ENCODE measurements at places on chromosomes 6 and 20.
A peak's percentile ranks its signal among the peaks of the same experiment; 100 is the strongest.

DNA sequence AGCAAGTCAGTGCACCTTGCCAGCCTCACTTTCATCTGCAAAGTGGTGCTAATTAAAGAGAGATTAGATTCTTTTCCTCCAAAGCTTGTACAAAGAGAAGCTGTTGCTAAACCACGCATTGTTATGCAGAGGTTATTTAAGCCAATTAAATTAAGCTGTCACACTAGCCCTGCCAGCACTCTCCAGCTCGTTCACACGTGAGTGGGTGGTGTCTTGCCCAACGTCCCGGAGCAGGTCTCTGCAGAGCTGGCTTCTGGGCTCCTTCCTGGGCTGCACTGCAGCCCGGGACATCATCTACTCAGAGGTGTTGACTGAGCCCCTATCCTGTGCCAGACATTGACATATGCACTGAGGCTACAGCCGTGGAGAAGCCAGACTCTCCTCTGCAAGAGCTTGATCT is 401.6 kb upstream of the SULF2 start:
- no peak for DNase-seq

DNA sequence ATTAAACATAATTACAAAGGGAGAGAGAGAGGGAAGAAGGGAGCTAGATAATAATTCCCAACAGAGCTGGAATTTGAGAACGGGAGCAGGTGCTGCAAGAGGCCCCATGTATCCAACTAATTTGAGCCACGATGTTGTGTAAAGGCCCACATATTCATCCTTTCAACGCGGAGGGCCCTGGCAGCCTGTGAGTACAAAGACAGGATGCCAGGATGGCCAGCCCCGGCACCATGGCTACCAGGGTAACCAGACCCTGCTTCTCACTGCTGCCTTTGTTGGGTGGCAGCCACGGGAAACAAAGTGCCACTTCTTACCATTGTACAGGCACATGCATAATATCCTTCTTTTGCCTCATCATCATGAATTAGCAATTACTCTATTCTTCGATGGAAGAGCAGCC is 492.0 kb upstream of the NRSN1 start:
- no peak for DNase-seq

GRCh38 chr6:152734630-152735029 is 16.0 kb upstream of the VIP start:
- DNase-seq: no peak

DNA sequence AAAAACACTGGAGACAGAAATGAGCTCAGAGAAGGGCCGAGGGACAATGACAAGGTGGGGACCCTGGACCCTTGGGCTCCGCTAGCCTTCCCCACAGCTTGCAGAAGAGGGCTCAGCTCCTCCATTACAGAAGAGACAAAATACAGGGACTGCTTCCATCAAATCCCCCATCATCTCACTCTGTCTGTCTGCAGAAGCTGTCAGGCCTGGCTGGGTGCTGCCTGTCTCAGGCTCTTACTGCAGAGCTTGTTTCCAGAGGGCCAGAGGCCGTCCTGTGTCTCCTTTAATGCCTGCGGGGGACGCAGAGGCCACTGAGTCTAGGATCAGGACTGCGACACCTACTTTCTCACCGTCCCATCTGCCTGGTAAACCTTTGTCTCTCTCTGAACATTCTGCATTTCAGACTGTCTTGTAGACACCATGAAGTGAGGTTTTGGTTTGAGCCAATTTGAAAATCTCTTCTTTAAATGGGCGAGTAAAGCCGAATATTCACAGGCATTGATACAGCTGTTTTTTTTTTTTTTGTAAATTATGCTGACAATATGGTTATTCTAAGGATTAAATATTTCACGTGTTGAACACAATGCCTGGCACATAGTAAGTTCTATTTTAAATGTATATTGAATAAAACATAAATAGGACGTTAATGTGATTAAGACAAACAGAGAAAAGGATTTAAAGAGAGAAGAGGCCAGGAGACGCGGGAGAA is 28.3 kb downstream of the RNASET2 start:
- DNase-seq: no peak

GRCh38 chr20:25600632-25601031 is 15.3 kb upstream of the NINL start:
- peak; percentile 57 for DNase-seq

- no peak for DNase-seq
These were observed 28.0 kb downstream of the FRMD1 start for GRCh38 chr6:168050881-168051586.

- no peak for DNase-seq
These were observed 64.4 kb downstream of the CD40 start for GRCh38 chr20:46182276-46183200.

- DNase-seq: no peak
These were observed 84.6 kb upstream of the ZNF322 start for GRCh38 chr6:26743941-26744699.

GRCh38 chr6:128725271-128726233 is 157.4 kb upstream of the LAMA2 start:
- peak; percentile 27 for DNase-seq

GRCh38 chr6:20538907-20539306 is 4.7 kb downstream of the CDKAL1 start:
- no peak for DNase-seq

DNA sequence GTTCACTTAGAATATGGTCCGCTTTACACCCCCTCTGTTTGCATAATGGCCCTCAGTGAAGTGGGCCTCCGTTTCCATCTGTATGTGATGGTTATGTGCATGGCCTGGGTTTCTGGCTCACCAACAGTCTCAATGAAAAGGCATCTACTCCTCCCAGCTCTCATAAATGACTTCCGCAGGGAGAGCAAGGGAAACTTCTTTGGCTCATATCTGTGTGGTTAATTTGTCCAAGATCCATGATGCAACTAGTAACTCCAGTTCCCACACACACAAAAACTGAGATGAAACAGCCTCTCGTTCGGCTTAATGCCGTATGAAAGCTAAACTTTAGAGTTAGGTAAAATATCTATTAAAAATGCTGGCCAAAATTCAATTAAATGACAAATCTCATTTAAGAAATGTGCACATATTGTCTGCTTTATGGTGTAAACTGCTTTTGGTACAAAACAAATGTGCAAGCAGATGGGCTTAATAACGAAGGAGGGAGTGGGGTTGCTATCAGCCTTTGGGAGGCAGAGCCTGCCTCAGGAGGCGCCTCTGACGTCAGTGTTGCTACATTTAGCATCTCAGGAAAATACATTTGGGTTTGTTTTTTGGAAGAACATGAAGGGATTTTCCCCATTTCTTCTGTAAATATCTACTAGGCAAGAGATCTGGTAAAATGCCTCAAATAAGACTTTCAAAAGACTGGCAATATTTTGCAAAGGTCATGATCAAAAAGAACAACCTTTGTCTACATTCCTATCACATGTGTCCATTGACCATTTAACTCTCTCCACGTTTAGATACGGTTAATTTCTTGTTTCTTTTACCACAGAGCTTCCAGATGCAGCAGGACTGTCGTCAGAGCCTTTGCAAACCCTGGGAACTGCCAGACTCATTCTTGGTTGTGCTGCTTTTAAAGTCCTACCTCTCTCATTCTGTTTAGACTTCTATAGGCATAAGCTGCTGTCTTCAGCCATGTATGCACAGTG is 96.8 kb downstream of the ARMC2 start:
- no peak for DNase-seq

GRCh38 chr6:4368649-4369048 is 233.3 kb upstream of the ECI2 start:
- DNase-seq: no peak

DNA sequence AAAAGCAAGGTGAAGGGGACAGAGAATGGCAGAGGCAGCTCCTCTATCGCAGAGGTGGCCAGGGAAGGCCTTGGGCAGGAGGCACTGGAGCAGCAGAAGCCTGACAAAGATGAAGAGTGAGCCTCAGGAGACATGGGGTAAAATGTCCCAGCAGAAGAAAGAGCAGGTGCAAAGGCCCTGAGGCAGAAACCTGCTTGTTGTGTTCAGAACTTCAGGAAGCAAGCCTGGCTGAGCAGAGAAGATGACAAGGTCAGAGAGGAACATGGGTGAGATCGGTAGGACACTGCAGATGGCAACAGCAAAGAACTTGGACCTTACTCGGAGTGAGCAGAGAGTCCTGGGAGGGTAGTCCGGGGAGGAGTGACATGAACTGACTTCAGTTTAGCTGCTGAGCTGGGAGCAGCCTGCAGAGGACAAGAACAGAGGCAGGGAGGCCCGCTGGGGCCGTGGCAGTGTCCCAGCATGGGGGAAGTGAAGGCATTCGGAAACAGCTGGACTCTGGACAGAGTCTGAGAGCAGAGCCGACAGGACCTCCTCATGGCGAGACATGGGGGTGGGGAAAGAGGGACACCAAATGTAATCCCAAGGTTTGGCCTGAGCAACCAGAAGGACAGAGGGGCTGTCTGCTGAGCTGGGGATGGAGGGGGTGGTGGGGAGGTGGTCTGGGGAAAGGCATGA is 106.3 kb downstream of the PREX1 start:
- DNase-seq: no peak

DNA sequence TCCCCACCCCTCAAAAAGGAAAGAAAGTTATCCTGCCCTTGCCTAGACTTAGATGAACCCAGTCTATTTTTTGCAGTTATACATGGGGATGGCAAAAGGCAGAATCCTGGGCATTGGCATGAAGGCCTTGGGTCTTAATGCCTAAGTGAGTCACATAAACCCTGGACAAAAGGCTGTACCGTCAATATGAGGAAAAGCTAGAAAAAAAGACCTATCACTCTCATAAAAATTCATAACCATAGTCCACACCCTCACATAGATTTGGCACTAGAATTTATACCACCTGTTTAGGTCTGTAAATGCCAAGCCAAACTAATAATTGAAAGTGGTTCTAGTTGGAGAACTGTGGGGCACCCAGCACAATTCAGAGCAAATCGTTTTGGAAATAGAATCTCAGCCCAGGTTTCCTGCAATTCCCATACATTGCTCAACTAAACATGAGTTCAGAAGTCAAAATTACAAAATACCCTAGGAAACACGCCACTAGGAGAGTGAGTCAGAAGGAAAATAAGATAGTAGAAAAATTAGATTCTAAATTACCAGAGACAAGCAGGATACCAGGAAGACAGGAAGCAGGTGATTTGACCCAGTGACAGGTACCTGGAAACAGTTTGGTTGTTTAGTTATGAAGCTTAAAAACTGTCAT is 70.4 kb upstream of the FUCA2 start:
- DNase-seq: no peak

DNA sequence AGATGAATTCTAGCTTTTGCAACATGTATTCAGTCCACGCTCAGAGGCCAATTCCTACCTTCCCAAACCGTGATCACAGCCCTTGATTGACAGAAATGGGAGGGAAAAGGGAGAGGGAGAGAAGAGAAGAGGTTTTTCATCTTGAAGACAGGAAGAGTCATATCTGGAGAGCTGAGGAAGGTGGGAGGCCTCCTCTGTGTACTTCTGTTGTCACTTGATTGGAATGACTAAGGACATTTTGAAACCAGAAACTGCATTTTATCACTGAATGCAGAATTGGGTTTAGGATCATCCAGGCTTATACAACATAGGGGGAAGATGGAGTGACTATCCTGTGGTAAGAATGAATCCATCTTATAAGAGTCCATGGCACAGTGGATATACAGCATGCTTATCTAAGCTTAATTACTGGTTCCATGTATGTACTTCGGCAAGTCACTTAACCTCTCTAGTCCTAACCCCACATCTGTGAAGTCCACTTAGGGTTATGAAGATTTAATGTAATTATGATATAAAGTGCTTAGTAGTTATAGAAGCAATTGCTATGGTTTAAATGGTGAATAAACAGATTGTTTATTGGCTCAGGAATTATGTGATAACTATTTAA is 144.0 kb downstream of the BCKDHB start:
- DNase-seq: peak; percentile 6

DNA sequence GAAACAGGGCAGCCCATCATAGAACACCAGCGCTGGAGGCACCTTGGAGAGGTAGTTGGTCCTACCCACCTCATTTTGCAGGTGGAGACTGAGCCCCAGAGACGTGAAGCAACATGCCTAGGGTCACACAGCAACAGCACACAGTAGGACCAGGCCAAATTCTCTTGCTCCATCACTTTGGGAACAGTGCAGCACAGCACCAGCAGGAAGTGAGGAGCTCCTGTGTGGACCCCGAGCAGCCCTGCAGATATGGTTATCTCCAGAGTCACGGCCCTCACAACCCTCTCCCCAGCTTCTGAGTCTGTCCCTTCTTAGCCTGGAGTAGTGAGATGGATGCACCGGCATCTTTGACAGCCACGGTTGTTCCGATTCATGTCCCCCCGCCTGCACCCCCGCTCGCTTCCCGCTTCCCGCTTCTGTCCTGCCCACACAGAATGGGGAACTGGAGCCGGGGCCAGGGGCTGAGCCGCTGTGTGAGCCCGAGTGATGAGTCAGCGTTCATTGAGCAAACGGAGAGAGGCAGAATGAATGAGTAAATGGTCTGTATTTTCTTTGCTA is 72.6 kb upstream of the DUSP22 start:
- no peak for DNase-seq

DNA sequence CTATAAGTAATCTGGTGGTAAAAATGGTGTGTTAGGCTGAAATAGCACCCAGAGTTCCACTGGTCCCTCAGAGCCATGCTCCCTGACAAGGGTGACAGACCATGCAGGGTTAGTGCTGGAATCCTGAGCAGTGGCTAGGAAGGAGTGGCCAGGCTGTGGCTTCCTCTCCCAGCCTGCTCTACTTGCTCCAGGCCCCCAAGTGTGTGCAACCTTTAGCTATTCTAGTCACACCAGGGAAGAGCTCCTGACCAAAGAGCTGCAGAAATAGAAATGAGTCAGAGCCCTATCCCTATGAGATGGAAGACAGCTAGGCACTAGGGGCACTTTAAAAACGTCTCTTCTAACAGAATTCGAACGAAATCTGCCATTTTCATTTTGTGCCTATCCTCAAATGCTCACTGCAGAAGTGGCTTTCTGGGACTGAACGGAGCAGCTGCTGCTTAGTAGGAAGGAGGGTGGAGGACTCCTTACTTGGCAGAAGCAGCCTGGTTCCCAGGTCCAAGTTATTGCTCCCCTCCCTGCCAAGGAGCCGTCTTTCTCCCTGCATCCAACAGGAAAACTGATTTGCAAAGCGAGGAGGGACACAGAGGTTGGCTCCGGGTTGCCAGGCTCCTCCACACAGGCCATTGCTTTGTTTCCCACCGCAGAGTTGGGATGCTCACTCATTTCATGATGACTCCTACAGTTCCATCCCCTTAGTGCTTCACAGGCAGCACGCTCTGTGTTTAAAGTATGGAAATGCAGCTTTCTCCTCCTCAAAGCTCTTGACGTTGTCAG is 754.5 kb downstream of the C6orf118 start:
- no peak for DNase-seq

DNA sequence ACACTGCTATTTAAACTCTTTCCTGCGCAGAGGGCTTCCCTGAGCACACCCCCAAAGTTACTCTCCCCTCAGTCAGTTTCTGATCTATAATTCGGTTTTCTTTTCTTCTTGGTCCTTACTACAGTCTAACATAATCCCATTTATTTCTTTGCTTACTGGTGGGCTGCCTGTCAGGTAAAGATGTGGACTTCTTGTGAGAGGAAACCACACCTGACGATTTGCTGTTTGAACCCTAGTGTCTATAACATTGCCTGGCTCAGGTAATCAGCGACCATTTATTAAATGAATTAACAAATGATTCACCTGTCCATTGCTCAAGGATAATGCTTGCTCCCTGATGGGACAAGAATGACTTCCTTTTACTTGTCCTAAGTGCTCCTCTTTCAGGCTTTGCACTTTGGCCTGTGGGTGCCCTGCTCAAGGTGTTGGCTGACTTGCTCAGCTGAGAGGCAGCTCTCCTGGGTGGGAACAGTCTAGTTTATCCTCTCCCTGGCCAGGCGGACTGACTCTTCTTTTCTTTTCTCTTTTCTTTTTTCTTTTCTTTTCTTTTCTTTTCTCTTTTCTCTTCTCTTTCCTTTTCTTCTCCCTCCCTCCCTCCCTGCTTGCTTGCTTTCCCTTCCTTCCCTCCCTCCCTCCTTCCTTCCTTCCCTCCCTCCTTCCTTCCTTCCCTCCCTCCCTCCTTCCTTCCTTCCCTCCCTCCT is 233.1 kb downstream of the BCAS1 start:
- DNase-seq: no peak

GRCh38 chr6:25004357-25004756 is 68.6 kb upstream of the RIPOR2 start:
- no peak for DNase-seq
